ENCODE measurements at places on chromosomes 7 and 10.
A peak's percentile ranks its signal among the peaks of the same experiment; 100 is the strongest.

- DNase-seq: no peak
Measured at GRCh38 chr10:131736321-131736980, 164.4 kb upstream of the PPP2R2D start.

DNA sequence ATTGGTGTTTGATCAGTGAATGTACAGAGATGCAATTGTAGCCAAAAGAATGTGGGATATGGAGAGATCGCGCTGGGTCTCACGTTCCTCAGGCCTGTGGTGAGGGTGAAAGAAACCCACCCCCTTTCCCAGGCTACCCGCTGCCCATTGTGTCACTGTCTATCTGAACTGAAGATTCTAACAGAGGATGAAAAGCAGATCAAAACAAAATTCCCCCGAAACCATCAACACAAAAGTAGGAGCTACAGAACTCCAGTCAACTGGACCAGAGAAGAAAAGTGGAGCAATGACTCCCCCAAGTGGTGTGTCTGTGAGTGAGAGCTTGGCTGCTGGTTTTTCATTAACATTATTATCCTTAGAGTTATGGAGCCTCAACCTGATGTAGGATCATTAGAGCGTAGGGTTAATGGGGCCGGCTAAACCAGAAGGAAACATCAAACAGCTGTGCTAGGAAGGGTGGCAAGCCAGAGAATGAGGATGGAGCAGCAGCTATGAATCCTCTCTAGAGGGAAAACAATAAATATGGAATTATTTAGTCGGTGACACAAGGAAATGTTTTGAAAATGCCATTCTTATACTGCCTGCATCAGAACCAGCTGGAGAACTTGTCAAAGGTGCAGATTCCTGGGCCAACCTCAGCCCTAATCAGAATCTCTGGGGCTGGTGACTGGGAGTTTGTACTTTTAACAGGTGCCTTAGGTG, 38.3 kb downstream of the AKR1B1 start:
- peak; percentile 43 for DNase-seq

DNA sequence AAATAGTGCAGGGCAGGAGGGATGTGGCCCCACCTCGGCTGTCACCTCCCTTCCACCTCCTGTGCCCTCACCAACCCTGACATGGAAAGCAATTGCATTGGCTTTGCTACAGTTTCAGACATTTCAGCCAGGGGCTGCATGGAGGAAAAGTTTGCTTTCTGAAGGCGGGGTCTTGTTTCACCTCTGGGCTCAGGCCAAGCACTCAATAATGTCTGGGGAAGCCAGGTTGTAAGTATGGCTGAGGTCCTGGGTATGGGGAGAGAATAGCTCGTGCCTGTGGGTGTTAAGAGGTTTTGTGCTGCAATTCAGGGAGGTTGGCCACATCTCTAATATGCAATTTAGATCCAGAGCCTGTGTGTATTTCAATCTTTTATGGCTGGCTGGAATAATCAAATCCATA, 238.4 kb upstream of the MKI67 start:
- no peak for DNase-seq

GRCh38 chr7:44058759-44059218, 6.6 kb downstream of the PGAM2 start:
- DNase-seq: no peak

GRCh38 chr10:65838811-65839210, 1087.0 kb upstream of the LRRTM3 start:
- no peak for DNase-seq
